ENCODE measurements at places on chromosomes 7 and 10.

GRCh38 chr10:11631890-11632587 lies 20.6 kb upstream of the USP6NL start:
- peak; percentile 75 for DNase-seq

DNA sequence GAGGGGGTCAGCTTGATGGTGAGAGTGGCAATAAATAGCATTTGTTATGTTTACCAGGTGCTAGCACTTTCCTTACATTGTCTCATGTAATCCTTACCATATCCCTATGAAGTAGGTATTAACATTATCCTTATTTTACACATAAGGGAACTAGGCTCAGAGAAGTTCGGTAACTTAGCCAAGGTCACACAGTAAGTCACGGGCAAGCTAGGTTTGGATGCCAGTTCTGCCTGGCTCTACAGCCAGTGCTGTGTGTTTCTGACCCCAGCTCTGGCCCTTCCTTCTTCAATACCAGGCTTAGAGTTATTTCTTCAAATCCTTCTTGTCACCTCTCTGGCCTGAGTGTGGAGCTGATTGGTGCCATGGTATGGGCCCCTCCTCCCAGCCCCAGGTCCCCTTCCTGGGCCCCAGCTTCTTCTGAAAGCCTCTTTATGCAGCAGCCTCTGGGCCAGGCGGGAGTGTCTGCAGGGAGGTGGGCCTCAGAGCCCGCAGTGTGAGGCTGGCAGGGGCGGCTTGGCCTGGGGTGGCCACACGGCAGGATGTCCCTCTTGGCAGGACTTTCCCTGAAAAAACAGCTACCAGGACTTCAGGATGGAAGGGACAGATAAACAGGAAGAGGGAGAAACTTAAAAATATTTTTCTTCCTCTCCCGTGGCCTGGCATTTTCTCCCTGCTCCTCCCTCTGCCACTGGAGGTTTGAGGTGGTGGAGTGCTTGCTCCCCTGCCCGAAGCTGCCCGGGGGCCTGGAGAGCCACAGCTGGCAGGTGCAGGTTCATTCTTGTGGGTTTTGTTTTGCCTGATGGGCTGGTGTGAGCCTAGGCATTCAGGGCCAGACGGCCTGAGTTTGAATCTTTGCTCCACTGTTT lies 20.6 kb downstream of the PALD1 start:
- peak; percentile 19 for DNase-seq

DNA sequence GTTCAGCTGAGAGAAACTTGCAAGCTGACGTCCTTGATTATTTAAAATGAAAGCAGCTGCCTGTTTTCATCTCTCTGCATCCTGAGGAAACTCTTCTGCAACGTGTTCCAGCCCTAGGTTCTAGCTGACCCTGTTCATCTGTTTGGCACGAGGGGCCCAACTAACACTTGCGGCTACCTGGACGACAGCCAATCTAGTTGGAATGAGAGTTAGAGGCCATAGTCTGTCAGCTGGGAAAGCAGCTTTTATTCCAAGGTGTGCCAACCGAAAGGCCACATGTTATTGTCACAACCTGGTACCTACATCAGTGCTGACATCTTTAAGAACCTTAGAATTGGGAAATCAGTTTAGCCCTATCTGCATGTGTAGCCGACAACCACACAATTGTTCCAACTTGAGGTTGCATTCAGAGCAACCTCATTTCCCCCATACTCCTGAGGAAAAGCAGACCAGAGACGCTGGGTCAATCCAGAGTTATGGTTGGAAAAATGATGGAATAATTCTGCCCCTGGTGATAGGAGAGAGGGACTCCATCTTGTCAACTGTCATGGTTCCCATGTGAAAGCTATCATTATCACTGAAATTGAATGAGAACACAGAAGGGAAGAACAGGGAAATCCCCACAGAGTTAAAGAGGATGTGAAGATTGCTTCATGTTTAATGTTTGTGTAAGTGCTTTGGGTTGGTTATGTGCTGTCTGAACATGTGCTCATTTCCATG lies 121.6 kb downstream of the EGFR start:
- DNase-seq: peak; percentile 67

GRCh38 chr7:3229904-3230470 lies 71.1 kb upstream of the SDK1 start:
- no peak for DNase-seq

- no peak for DNase-seq
Measured at GRCh38 chr10:1290071-1290471, 233.9 kb downstream of the WDR37 start.

- no peak for DNase-seq
Measured at GRCh38 chr7:125465527-125465926, 535.9 kb upstream of the POT1 start.

All from MV-4-11 (cell line).